ENCODE measurements at places on chromosomes 6 and 20.
A peak's percentile ranks its signal among the peaks of the same experiment; 100 is the strongest.

GRCh38 chr6:44057238-44057930 is 69.9 kb downstream of the MRPL14 start:
- DNase-seq, result no peak

DNA sequence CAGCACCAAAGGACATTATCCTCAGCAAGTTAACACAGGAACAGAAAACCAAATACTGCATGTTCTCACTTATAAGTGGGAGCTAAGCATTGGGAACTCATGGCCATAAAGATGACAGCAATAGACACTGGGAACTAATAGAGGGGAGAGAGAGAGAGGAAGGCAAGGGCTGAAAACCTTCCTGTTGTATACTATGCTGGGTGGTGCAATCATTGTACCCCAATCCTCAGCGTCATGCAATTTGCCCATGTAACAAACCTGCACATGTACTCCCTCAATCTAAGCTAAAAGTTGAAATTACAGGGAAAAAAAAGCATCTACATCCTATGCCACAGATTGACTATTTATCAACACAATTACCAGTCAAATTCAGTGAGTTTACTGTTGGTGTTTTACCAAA is 20.0 kb upstream of the VNN1 start:
- no peak for DNase-seq

- peak; percentile 6 for DNase-seq
Measured at GRCh38 chr6:89828988-89829471, 650 bp upstream of the CASP8AP2 start.

- DNase-seq, result no peak
Measured at GRCh38 chr6:47977314-47977713, 133.7 kb downstream of the PTCHD4 start.

- DNase-seq, result no peak
Measured at GRCh38 chr6:138250513-138251247, 32.4 kb upstream of the PBOV1 start.

DNA sequence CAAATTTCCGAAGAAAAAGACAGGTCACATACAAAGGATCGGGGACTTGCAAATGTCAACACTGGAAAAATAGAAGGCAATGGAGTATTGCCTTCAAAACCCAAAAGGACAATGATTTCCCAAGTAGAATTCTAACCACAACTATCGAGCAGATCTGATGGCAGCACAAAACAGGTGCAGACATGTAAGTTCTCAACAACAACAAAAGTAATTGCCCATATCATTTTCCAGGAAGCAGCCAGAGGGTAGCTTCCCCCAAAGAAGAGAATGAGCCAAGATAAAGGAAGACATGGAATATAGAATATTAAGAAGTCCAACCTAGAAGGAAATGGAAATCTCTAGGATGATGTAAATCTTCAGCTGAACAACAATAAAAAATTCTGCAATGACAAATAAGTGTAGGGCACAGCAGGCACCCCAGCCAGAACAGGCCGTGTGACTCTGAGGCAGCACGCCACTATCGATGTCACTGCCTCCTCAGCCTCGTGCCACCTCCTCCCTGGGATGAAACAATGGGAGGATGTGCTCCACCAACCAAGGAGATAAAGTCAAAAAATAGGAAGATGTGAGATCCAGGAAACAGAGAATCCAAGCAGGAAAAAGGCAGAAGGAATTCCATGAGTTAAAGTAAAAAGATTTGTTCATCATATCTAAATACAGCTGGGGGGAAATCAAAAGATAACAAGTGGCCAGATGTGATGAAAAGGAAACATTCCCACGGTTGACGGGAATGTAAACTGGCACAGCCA is 34.1 kb downstream of the SERPINB1 start:
- no peak for DNase-seq

DNA sequence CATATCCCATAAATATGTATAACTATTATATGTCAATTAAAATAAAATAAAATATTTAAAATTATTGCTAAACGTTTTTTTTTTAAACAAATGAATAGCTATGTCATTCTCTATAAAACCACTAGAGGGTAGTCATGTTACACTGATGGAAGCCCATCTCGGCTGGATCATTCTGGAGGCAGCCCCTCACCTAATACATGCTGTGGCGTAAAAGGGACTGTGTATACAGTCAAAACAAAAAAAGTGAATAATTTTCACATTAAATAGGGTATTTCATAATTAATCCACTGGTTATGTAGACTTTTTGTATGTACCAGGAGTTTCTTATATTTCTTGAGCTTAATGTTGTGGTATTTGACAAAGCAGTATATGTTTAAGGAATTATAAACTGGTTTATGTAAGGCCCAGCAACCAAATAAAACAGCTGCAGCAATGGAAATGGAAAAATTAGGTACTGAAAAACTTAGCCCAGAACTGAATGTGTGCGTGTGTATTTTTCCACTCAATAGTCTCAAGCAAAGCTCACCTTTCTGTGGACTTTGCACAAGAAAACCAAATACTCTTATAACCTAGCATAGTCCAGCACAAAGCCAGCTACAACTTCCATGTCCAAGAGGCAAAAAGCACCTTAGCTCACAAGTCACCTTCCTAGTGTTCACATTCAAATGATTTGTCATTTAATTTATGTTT is 81.7 kb downstream of the COL9A1 start:
- peak; percentile 21 for DNase-seq

DNA sequence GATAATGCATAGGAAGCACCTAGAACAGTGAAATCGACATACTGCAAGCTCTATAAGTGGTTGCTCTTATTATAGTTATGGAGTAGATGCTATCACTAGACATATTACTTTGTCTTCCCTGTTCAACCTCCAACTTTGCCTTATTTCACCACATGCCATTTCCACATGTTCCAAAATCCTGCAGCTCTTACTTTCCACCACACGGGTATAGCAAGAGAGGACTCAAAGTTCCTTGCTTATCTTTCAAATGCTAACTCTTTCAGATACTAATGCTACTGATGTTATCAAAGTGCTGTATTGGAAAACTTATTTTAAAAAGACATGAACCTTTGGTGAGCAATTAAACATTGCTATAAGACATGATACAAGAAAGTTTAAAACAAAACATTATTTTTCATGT is 1130.1 kb downstream of the HACE1 start:
- DNase-seq, result no peak

DNA sequence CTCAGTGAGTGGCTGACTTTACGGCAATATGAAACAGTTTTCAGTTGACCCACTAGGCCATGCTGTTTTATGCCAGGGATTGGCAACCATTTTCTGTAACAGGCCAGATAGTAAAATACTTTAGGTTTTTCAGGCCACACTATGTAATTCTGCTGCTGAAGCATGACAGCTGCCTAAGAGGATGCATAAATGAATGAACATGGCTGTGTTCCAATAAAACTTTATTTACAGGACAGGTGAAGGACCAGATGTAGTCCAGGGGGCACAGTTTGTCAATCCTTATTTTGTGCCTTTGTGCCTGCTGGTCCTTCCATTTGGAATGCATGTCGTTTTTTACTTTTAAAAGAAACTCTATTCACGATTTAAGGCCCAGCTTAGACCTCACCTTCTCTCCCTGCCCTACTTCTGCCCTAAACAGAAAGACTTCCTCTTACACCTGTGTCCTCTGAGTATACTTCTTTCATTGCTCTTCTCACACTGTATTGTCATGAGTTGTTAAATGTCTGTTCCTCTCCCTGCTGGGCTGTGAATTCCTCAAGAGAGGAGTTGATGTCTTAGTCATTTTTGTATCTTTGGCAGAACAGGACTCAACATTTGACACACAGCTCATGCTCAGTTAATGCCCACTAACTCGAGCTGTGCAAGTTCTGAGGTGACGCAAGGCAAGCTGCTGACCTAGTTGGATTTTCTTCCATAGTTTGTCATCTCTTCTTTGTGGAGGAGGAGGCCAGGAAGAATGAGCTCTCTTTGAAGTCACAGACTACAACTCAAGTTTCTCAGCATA is 90.1 kb upstream of the MAP7 start:
- no peak for DNase-seq

GRCh38 chr6:79947191-79948186 is at the start of gene ELOVL4:
Gene ELOVL4, minus strand, starts transcription at chr6:79947553. Its CDS starts 274 bp downstream, at chr6:79947279.
- peak; percentile 91 for DNase-seq

DNA sequence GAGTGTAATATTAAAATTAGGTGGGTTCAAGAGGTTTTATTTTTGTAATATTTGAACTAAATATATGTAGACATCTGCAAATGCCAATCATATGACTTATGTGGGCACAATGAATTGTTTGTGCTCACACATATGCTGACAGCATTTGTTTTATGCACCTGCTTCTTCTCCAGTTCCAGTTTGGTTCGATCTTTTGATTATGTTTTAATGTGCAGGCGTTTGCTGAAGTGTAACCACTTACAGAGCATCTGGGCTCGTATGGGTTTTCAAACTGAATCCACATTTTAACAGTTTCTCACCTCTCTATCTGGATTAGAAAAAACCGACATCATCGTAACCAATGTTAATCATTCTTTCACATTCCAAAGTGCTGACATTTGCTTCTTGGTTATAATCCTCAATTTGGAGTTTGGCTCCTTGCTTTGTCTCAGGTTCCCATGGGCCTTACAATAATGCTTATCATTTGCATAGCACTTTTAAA is 129.1 kb upstream of the SPACA1 start:
- DNase-seq, result peak; percentile 42

GRCh38 chr6:110939429-110940200 is 18.9 kb upstream of the GTF3C6 start:
- DNase-seq, result no peak

DNA sequence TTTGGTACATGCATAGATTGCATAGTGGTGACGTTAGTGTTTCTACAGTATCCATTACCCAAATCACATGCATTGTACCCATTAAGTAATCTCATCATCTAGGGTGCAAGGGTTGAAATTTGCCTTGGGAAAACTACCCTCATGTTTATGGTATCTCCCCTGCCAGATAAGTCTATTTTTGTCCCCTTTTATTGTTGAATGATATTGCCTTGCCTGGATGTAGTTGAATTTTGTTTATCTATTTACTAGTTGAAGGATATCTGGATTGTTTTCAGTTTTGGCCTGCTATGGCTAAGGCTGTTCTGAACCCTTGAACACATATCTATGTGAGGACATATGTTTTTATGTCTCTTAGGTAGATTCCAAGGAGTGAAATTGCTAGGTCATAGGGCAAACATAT is 13.4 kb downstream of the HLA-DRB1 start:
- DNase-seq, result no peak

GRCh38 chr6:40253420-40253819 is 319.2 kb upstream of the MOCS1 start:
- no peak for DNase-seq

DNA sequence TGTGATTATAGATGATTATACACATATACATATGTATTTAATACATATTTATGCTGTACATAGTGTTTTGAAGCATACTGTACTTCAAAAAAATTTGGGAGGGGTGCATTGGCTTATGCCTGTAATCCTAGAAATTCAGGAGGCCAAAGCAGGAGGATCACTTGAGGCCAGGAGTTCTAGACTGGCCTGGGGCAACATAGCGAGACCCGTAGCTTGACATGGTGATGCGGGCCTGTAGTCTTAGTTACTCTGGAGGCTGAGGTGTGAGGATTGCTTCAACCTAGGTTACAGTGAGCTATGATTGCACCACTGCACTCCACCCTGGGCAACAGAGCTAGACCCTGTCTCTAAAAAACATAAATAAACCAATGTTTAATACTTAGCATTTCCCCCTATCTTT is 1.6 kb upstream of the FAM110A start:
- DNase-seq, result no peak

GRCh38 chr6:148175550-148176188 is 167.0 kb upstream of the SASH1 start:
- DNase-seq, result no peak

- DNase-seq, result peak; percentile 85
Measured at GRCh38 chr20:42093542-42094440, 475.6 kb upstream of the CHD6 start.

DNA sequence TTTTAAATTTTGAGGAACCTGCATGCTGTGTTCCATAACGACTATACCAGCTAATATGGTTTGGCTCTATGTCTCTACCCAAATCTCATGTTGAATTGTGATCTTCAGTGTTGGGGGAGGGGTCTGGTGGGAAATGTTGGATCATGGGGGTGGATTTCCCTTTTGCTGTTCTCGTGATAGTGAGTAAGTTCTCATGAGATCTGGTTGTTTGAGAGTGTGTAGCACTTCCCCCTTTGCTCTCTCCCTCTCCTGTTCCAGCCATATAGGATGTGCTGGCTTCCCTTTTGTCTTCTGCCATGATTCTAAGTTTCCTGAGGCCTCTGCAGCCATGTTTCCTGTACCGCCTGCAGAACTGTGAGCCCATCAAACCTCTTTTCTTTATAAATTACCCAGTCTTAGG is 61.8 kb upstream of the NEDD9 start:
- no peak for DNase-seq

- no peak for DNase-seq
Measured at GRCh38 chr6:170210026-170210390, 80.9 kb downstream of the DLL1 start.

- DNase-seq, result no peak
Measured at GRCh38 chr6:10205120-10205519, 209.8 kb downstream of the TFAP2A start.

DNA sequence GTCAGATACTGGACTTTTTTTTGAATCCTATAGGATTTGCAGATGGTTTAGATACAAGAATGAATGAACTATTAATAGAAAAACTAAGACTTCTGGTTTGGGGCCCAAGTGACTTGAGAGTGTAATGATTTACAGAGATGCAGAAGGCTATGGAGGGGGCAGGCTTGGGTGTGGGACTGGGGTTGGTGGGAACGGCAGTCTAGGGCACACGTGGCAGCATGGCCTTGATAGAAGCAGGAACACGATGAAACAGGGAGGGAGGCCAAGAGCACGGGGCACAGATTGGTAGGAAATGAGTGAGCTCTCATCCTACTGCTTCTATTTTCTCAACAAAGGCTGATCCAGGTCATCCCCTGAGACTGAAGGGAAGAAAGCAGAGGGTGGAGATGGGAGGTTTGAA is 3.4 kb upstream of the UST start:
- no peak for DNase-seq

DNA sequence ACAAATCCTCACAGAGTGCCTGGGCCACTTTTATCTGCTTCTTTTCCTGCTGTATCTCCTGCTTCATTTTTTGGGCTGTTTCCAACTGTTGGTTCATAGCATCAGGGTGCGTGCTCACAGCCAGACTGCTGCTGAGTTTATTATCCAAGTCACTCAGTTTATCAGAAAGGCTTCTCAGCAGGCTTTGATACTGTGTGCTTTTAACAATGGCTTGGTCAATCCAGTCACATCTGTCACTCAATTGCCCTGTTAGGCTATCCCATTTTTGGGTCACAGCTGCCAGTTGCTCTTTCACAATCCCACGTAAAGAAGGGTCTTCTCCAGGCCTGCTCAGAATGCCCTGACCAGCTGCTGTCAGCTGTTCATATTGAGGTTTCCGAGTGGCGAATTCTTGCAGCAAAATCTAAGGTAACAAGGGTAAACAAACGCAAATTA is 87.2 kb downstream of the DST start:
- DNase-seq, result no peak
